Neural progenitor cell (in vitro differentiated cells): ENCODE measurements at places on chromosomes 1 and 21.

- DNase-seq, result no peak
- H3K36me3 ChIP-seq, result no peaks in the 10 kb centered on the region
- no peaks in the 10 kb centered on the region for H3K27me3 ChIP-seq
- no peak overlapping the region for H3K4me3 ChIP-seq
- H3K4me1 ChIP-seq, result peaks cover 17% of the 10 kb centered on the region
Observed at GRCh38 chr1:218078916-218079315, 206.2 kb upstream of the RRP15 start.

DNA sequence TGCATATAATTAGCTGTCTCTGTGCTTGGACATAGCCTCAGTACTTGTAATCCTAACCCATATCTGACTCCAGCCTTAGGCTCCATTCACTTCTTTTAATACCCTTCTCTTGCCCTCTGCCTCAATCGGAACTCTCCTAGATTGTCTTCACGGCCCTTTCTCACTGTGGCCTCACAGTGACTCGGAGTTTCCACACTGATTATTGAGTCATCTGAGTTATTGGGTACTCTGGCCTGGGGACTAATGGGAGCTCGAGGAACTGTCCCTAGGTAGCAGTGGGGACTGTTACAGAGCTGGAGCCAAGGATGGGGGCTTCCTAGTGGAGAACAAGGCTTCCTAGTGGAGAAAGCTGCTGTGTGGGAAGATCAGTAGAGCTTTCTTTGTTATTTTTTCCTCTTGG is 17.0 kb downstream of the TRAF5 start:
- no peaks in the 10 kb centered on the region for H3K36me3 ChIP-seq
- H3K4me1 ChIP-seq, result peaks cover 9% of the 10 kb centered on the region
- no peak overlapping the region for H3K4me3 ChIP-seq
- no peak overlapping the region for H3K27ac ChIP-seq
- no peaks in the 10 kb centered on the region for H3K27me3 ChIP-seq

DNA sequence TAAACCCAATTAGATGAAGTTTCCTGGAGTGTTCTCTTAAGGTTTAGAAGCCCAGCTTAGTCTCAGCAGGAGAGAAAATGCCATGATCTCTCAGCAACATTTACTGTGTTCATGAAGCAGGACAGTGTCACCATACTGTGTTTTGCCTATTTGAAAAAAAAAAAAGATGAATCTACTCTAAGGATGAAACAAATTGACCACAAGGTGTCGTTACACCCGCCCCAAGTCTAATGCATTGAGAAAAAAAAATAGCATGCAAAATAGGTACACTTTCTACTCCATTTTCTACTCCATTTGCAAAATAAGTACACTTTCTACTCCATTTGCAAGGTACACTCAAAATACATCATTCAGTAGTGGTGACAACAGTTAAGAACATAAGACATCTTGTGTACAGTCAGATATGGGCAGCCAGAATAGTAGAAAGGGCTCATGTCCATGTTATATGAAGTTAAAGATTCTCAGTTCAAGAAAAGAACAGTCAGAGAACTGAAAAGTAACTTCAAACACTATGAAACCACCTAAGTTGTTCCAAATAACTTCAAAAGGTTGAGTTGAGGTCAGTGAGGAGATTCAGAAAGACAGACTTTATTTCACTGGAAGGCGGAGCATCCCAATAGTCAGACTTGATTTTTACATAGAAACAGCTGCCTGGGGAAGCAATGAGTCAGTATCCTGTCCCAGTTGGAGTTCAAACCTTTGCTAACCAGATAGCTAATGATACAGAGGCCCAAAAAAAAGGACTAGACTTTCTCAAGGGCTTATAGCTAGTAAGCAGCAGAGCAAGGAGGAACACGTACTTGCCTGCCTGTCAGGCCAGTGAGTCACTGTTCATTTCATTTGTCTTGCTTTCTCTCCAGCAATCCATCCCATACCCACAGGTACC is 13.3 kb downstream of the PLPPR5 start:
- H3K4me3 ChIP-seq, result no peak overlapping the region
- peak; percentile 46 for DNase-seq
- H3K27ac ChIP-seq, result no peak overlapping the region
- no peaks in the 10 kb centered on the region for H3K27me3 ChIP-seq
- no peaks in the 10 kb centered on the region for H3K36me3 ChIP-seq

GRCh38 chr1:27380224-27380623 is 2.9 kb downstream of the CD164L2 start:
- H3K4me3 ChIP-seq, result no peak overlapping the region
- no peaks in the 10 kb centered on the region for H3K36me3 ChIP-seq
- no peak for DNase-seq
- no peaks in the 10 kb centered on the region for H3K4me1 ChIP-seq
- H3K27me3 ChIP-seq, result peaks cover 27% of the 10 kb centered on the region
- H3K27ac ChIP-seq, result no peak overlapping the region

DNA sequence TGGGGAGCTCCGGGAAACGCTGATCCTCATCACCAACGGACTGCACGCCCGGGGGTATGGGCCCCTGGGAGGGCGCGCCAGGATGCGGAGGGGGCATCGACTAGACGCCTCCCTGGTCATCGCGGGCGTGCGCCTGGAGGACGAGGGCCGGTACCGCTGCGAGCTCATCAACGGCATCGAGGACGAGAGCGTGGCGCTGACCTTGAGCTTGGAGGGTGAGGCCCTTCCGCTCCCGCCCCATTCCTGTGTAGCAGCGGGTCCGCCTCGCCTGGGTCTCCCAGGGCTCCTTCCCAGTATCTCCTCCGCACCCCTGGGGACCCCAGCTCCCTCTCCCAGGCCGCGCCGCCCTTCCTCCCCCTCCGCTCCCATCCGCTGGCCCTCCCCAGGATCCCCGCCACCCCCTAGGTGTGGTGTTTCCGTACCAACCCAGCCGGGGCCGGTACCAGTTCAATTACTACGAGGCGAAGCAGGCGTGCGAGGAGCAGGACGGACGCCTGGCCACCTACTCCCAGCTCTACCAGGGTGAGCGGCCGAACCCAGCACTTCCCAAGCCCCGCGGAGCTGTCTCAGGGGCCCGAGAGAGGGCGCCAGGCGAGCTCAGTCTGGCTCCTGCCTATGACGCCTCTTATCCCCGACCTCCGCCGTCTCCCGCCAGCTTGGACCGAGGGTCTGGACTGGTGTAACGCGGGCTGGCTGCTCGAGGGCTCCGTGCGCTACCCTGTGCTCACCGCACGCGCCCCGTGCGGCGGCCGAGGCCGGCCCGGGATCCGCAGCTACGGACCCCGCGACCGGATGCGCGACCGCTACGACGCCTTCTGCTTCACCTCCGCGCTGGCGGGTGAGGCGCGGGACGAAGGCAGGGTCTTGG is 5.0 kb downstream of the HAPLN2 start:
- peaks cover 8% of the 10 kb centered on the region for H3K4me1 ChIP-seq
- DNase-seq, result peak; percentile 89
- no peaks in the 10 kb centered on the region for H3K36me3 ChIP-seq
- H3K27ac ChIP-seq, result no peak overlapping the region
- H3K27me3 ChIP-seq, result peaks cover 99% of the 10 kb centered on the region

GRCh38 chr1:113871597-113872113 is at the start of gene PTPN22:
Gene PTPN22 (minus strand): TSS chr1:113871712.
- no peak for DNase-seq
- no peak within 1 kb of the TSS for H3K4me3 ChIP-seq
- H3K27ac ChIP-seq, result no peak within 1 kb of the TSS
- no peaks in the 10 kb centered on the region for H3K4me1 ChIP-seq

GRCh38 chr1:112905395-112906149 is 50.4 kb downstream of the SLC16A1 start:
- H3K4me1 ChIP-seq, result peaks cover 25% of the 10 kb centered on the region
- no peak for DNase-seq
- no peaks in the 10 kb centered on the region for H3K27me3 ChIP-seq
- peak overlapping the region; percentile 34 for H3K27ac ChIP-seq

GRCh38 chr1:29517251-29518086 is 281.1 kb downstream of the PTPRU start:
- no peaks in the 10 kb centered on the region for H3K27me3 ChIP-seq
- no peak for DNase-seq
- peaks cover 13% of the 10 kb centered on the region for H3K4me1 ChIP-seq
- no peaks in the 10 kb centered on the region for H3K36me3 ChIP-seq
- no peak overlapping the region for H3K27ac ChIP-seq

DNA sequence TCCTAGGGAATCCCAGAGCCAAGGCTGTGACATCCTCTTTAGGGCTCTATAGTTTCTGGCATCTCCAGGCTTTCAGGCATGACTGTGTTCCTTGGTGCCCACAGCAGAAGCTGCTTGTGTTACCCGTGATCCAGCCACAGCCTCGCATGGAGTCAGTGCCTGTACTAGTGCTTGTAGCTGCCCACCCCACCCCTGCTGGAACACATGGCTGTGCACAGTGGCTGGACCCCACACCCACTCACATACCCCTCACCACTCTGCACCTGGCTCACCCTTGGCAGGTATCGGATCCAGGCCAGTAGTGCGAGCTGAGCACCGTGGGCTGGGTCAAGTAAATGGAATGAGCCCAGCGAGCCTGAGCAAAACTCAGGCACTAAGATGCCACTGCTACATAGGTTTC is 934.7 kb upstream of the PRMT6 start:
- DNase-seq, result no peak
- no peak overlapping the region for H3K4me3 ChIP-seq
- no peaks in the 10 kb centered on the region for H3K27me3 ChIP-seq
- H3K27ac ChIP-seq, result no peak overlapping the region
- H3K4me1 ChIP-seq, result no peaks in the 10 kb centered on the region

DNA sequence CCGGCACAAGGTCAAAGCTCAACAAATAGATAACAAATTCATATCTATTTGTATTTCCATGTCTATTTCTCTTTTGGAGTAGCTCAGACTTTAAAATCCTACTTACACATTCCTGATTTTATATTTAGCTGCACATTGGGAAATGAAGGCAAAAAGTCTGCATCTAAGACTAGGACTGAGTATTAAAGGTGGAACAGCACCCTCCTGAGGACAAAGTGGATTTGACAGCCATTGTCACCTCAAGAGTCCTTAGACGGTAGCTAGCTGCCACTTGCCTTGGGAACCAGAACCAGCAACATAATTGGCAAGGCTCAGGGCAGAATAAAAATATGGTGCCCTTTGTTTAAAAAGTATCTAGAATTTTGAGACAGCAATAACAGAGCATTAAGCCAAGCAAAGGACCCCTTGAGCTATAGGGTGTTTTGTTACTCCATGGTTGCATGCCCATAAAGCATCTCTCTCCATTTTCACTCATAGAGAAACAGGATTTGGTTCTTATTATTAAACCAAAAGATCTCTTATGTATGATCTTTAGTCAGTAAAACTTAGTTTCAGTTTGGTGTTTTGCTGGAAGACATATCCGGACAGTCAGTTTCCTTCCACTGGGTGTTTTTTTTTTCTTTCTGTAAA is 30.0 kb upstream of the SGIP1 start:
- no peaks in the 10 kb centered on the region for H3K36me3 ChIP-seq
- peak; percentile 74 for DNase-seq
- H3K27ac ChIP-seq, result no peak overlapping the region
- H3K4me3 ChIP-seq, result no peak overlapping the region

GRCh38 chr21:15135867-15136629 is 71.2 kb upstream of the NRIP1 start:
- H3K4me3 ChIP-seq, result no peak overlapping the region
- no peak overlapping the region for H3K27ac ChIP-seq
- H3K27me3 ChIP-seq, result no peaks in the 10 kb centered on the region
- H3K4me1 ChIP-seq, result peaks cover 23% of the 10 kb centered on the region
- no peak for DNase-seq

DNA sequence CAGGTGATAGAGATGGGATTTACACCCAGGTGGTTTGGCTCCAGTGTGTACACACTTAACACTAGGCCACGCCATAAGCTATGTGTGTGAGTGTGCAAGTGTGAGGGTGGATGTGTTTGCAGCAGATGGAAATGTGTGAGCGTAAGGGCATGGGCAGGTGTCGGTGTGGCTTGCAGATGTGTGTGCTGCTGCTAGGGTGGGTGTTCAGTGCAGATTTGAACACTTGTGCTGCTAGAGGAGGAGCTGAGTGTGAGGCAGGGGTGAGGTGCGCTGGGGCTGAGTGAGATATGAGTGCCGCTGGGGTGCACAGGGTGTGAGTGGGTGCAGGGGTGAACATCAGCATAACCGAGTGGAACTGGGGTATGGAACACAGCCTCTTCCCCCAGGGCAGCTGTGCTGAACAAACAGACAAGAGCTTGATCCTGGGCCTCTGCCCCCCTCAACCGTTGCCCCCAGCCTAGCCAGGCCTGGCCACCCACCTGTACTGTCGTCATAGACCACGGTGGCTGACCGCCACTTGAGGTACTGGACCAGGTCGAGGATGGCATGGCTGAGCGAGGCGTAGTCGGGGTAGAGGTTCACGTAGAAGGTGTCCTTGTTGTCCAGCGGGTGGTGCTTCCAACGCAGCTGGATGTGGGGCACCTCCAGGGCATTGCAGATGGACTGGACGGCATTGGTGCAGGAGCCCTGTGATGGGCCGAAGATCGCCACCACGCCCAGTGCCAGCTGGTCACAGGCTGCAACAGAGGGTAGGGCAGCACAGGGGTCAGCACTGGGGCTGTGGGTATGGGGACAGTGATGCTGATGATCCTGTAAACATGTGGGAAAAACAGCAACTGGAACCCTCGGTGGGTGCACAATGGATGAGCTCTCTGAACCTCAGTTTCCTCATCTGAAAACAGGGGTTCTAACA is 153.9 kb downstream of the GRIK3 start:
- no peaks in the 10 kb centered on the region for H3K4me1 ChIP-seq
- H3K4me3 ChIP-seq, result no peak overlapping the region
- no peaks in the 10 kb centered on the region for H3K36me3 ChIP-seq
- H3K27ac ChIP-seq, result no peak overlapping the region
- no peaks in the 10 kb centered on the region for H3K27me3 ChIP-seq
- DNase-seq, result no peak

DNA sequence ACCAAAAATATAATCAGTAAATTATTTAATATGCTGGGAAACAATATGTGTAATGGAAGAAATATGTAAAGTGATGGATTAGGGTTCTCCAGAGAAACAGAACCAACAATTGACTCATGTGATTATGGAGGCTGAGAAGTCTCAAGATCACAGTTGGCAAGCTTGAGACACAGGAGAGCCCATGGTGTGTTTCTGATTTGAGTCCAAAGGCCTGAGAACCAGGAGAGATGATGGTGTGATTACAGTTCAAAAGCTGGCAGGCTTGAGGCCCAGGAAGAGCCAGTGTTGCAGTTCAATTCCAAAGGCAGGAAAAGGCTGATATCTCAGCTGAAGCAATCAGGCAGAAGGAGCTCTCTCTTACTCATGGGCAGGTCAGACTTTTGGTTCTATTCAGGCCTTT is 138.8 kb upstream of the NBPF11 start:
- no peak for DNase-seq
- H3K27me3 ChIP-seq, result no peaks in the 10 kb centered on the region
- no peak overlapping the region for H3K4me3 ChIP-seq
- no peaks in the 10 kb centered on the region for H3K4me1 ChIP-seq
- H3K27ac ChIP-seq, result no peak overlapping the region
